ENCODE measurements at places on chromosomes 7 and 10.
A peak's percentile ranks its signal among the peaks of the same experiment; 100 is the strongest.

DNA sequence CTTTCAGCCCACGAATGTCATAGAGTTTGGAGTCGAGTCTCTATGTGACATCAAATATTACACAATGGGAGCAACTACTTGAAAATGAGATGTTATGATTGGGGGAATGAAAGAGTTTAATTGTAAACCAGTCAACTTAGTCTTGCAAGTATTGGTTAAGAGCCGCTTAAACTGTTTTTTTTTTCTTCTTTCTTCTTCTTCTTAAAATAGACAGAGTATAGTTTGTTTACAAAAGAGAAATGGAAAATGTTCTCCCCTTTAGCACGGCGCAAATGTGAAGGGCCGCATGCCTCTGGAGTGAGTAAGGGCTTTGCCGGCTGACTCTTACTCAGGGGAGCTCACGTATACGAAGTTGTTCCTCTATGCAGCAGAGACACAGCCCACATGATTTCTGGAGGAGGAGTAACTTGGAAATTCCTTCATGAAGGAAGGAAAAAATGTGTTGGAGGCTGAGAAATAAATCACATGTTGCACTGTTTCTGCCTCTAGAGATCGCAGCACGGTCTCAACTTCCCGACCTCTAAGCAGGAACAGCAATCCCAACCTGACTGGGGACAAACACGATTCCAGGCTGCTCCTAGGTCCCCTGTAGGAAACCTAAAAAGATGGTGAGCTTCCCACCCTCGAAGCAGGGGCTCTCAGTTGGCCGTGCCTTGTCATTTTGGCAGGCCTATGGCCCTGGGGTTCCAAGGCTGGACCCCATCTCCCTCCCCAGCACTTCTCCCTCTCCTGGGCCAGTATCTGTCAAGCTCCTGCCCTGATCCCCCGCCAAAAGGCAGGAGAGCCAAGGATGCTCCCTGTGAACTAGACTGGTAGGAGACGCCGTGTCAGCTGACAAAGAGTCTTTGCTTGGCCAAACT is 44.8 kb downstream of the MYOF start:
- no peak overlapping the region for H3K4me3 ChIP-seq
- DNase-seq, result peak; percentile 87
- no peaks in the 10 kb centered on the region for H3K27me3 ChIP-seq
- no peaks in the 10 kb centered on the region for H3K36me3 ChIP-seq
- H3K27ac ChIP-seq, result peak overlapping the region; percentile 96

- no peaks in the 10 kb centered on the region for H3K36me3 ChIP-seq
- no peak for DNase-seq
- no peaks in the 10 kb centered on the region for H3K4me1 ChIP-seq
- H3K4me3 ChIP-seq, result no peak overlapping the region
- no peak overlapping the region for H3K27ac ChIP-seq
- H3K27me3 ChIP-seq, result peaks cover 3% of the 10 kb centered on the region
Measured at GRCh38 chr10:47076949-47077361, 165.7 kb downstream of the PTPN20 start.

GRCh38 chr10:105352827-105353226 is 711.7 kb downstream of the SORCS3 start:
- no peak for DNase-seq
- no peak overlapping the region for H3K4me3 ChIP-seq
- H3K27me3 ChIP-seq, result no peaks in the 10 kb centered on the region
- H3K27ac ChIP-seq, result no peak overlapping the region

GRCh38 chr7:102103027-102103372 is 183.7 kb upstream of the SH2B2 start:
- H3K4me1 ChIP-seq, result no peaks in the 10 kb centered on the region
- no peak for DNase-seq
- no peaks in the 10 kb centered on the region for H3K27me3 ChIP-seq
- H3K27ac ChIP-seq, result no peak overlapping the region
- peaks cover 6% of the 10 kb centered on the region for H3K36me3 ChIP-seq

GRCh38 chr7:117124591-117125220 is 171.4 kb downstream of the ST7 start:
- no peak overlapping the region for H3K4me3 ChIP-seq
- H3K36me3 ChIP-seq, result no peaks in the 10 kb centered on the region
- H3K27me3 ChIP-seq, result no peaks in the 10 kb centered on the region

DNA sequence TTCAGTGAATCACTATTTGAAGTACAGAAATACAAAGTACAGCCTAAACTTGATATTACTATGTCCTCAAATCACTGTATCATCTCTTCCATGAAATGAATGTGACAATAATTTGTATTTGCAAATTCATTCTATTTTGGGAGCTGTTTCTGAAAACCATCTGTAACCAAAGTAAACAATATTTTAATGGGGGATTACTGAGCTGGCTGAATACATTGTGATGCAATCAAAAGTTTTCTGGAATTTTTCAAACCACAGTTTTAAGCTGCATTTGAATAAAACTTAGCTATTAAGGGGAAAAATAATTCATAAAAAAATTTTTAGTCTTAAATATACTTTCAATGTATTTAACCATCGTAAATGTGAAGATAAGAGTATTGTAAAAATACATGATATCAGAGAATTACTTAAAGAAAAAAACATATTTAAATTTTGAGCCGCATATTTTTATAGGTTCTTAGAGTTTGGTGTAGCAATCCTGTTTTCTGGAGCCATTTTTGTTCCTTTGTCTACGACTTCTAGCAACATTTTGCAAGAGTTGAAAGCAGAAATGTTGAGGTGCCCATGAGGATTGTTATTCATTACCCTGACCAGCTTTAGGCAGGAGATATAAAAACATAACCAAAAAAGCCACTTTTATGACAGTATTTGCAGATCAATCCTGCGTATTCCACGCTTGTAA is 45.9 kb upstream of the AGMO start:
- H3K4me3 ChIP-seq, result no peak overlapping the region
- no peaks in the 10 kb centered on the region for H3K27me3 ChIP-seq

DNA sequence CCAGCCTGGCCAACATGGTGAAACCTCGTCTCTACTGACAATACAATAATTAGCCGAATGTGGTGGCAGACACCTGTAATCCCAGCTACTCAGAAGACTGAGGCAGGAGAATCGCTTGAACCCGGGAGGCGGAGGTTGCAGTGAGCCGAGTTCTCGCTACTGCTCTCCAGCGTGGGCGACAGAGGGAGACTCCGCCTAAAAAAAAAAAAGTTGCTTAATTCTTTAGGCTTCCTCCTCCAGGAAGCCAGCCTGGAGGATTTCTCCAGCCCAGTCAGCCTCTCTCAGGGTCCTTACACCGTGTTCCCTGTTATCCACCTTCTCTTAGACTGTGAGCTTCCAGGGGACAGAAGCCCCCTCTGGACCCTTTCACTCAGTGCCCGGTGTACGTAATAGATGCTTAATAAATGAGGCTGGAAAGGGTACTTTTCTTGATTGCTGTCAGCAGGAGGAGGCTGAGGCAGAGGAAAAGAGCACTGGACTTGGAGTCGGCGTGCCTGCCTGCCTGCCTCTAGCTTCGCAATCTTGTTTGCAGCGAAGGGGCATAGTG is 16.4 kb upstream of the NODAL start:
- DNase-seq, result no peak
- peaks cover 7% of the 10 kb centered on the region for H3K4me1 ChIP-seq
- no peaks in the 10 kb centered on the region for H3K36me3 ChIP-seq
- H3K27me3 ChIP-seq, result peaks cover 17% of the 10 kb centered on the region
- H3K27ac ChIP-seq, result peak overlapping the region; percentile 92
- H3K4me3 ChIP-seq, result peak overlapping the region; percentile 51

DNA sequence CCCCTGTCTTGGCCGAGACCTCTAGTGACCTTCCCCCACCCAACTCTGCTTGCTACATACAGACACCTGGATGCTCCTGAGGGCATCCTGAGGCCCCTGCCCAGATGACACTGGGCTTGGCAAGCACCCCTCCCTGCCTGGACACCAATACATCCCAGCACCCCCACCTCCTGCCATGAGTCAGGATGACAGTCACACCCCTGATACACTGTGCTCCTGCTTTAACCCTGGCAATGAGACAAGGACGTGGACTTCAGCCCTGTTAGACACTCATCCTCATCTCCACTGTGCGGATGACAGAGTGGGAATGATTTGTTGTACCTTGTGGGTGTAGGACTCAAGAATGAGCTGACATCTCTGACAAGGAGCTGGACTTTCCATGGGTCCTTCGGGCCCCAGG is 186.3 kb upstream of the ADCY1 start:
- no peaks in the 10 kb centered on the region for H3K27me3 ChIP-seq
- H3K36me3 ChIP-seq, result no peaks in the 10 kb centered on the region

GRCh38 chr10:74586088-74586585 is 240.3 kb upstream of the KAT6B start:
- peak overlapping the region; percentile 25 for H3K4me3 ChIP-seq
- DNase-seq, result no peak
- no peaks in the 10 kb centered on the region for H3K36me3 ChIP-seq
- H3K4me1 ChIP-seq, result peaks cover 53% of the 10 kb centered on the region
- peak overlapping the region; percentile 60 for H3K27ac ChIP-seq

DNA sequence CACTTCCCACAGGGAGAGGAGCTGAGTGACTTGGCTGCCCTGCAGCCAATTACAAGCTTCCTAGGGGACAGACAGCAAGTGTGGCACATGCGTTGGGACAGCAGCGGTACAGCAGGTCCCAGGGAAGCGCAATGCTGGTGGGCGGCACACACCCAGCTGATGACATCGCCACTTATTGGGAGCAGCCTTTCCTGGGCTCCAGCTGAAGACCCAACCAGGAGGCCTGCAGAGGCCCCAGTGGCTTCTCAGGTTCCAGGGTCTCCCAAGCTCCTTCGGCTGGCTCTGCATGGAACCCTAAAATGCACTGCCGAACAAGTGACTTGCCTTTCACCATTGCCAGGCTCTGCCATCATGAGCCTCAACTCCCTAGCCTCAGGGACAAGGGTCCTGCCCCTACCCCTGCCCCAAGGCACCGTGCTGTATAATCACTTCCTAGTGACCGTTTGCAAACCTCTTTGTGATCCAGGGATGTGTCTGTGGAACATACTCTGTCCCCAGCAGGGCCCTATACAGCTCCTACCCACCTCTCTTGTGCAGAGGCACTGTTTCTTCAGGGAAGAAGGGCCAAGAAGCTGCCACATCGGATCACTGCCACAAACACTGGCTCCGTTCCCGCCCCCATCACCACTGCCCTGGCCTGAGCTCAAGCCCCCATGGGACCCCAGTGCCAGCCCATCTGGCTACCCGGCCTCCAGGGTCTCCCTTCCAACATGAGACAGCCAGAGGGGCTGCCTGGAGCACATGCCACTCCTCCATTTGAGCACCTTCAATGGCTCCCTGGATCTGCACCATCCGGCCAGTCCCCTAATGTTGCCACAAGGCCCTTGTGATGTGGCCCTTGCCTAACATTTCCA is 19.3 kb upstream of the SLIT1 start:
- no peaks in the 10 kb centered on the region for H3K4me1 ChIP-seq
- H3K27ac ChIP-seq, result no peak overlapping the region
- no peak for DNase-seq
- H3K27me3 ChIP-seq, result no peaks in the 10 kb centered on the region

GRCh38 chr10:124319926-124320391 is 98.8 kb downstream of the OAT start:
- no peak for DNase-seq
- H3K27ac ChIP-seq, result no peak overlapping the region
- no peak overlapping the region for H3K4me3 ChIP-seq
- no peaks in the 10 kb centered on the region for H3K27me3 ChIP-seq
- H3K4me1 ChIP-seq, result no peaks in the 10 kb centered on the region
- no peaks in the 10 kb centered on the region for H3K36me3 ChIP-seq

- H3K4me3 ChIP-seq, result no peak overlapping the region
- H3K4me1 ChIP-seq, result peaks cover 63% of the 10 kb centered on the region
- H3K36me3 ChIP-seq, result no peaks in the 10 kb centered on the region
- H3K27ac ChIP-seq, result peak overlapping the region; percentile 80
- DNase-seq, result peak; percentile 65
- no peaks in the 10 kb centered on the region for H3K27me3 ChIP-seq
Measured at GRCh38 chr7:47482013-47482875, 99.7 kb downstream of the TNS3 start.

DNA sequence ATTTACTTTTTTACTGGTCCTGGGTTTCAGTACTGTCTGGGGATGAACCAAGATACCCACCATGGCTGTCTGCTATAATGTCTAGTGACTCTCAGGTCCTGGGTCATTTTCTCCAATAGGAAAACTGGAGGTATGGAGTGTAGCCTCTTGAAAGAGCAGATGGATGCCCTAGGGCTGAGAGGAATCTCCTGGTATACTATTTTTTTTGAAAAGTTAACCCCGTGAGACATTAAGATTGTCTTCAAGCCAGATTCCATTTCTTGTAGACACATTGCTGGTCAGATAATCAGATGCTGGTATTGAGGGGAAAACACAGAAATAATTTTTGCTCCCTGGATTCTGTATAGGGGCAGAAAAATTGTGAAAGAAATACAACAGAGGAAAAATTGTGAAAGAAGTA is 97.3 kb downstream of the ZNF680 start:
- no peaks in the 10 kb centered on the region for H3K27me3 ChIP-seq
- H3K4me1 ChIP-seq, result peaks cover 4% of the 10 kb centered on the region
- DNase-seq, result no peak
- H3K27ac ChIP-seq, result no peak overlapping the region
- H3K4me3 ChIP-seq, result no peak overlapping the region

DNA sequence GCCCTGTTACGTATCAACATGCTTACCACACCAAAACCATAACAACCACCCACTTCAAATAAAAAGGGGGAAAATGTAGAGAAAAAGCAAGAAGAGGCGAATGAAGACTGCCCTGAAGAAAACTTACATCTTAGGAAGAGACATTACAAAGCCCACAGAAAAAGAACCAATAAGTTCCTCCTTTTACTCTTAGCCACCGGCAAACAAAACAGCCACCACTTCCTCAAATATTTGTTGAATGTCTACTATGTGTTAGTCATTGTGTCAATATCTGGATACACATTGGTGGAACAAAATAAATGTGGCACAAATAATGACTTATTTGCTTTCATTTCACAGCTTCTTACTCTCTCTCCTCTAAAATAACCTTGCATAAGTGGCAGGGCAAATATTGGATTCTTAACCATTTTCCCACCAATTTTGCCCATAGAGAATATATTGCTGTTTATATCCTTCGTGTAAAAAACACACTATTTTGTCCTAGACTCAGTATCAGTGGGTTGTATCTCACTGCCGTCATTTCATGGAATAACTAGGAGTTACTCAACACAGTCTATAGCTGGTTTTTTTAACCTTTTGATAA is 106.8 kb downstream of the ANK3 start:
- no peak for DNase-seq
- peaks cover 11% of the 10 kb centered on the region for H3K4me1 ChIP-seq
- H3K27ac ChIP-seq, result peak overlapping the region; percentile 41

DNA sequence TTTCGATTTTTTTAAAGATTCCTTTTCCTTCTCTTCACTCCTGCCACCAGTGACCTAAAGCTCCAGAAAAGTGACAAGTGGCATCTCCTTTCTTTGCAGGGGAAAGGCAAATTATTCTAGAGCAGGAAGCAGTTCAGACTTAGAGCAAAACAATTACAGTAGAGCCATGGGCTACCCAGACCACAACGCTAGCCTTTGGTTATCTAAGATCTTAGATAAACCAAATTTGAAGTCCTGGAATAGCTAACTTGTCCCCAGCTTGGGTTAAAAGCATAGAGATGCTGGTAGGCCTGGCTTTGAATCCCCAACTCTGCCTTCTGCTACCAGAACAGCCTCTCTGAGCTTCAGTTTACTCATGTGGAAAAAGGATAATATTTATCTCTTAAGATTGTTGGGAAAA is 38.4 kb downstream of the LGI1 start:
- DNase-seq, result no peak
- H3K4me1 ChIP-seq, result no peaks in the 10 kb centered on the region
- no peak overlapping the region for H3K4me3 ChIP-seq
- no peaks in the 10 kb centered on the region for H3K36me3 ChIP-seq
- H3K27ac ChIP-seq, result no peak overlapping the region
